ENCODE measurements at places on chromosomes 3 and 15.

DNA sequence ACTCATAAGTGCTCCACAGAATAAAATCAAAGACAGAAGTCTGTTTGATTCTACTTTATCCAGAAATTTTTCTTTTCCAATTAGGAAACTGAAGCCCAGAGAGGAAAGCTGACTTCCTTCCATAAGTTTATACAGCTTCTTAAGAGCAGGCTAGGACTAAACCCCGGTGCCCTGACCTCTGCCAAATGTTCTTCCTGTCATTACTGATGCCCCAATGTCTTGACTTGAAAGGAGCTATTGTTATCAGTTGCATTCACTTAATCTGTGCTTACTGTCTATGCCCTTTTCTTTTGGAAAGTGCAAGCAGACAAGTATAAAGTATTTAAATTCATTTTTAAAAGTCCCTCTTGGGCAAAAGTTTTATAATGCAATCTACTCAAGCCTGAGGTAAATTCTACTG is 18.1 kb downstream of the CD200 start:
- no peak for DNase-seq

DNA sequence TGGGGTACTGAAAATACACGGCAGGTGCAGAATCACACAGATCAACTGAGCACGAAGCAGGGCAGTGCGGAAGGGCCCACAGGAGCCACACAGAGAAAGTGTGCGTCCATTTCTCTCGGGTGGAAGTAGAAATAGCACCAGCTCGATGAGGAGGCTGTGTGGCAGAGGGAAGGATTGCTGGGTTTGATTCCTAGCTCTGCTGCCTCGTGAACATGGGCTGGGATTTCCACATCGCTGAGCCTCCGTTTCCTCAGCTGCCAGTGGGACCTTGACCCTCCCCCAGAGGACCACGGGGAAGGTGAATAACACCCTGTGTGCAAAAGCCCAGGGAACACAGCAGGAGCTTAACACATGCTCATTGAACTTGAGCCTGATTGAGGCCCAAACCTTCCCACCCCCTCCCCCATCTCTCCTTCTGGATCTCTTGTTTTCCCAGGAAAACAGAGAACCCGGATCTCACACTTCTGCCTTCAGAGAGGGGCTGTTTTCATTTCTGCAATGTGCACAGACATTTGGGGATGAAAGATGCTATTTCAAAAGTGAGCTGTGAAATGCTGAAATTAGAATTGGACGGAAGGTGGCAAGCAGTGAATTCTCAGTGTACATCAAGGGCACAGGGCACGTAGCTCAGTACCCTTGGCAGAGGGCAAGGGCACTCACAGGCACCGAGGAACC is 38.4 kb downstream of the ABTB1 start:
- DNase-seq: no peak

DNA sequence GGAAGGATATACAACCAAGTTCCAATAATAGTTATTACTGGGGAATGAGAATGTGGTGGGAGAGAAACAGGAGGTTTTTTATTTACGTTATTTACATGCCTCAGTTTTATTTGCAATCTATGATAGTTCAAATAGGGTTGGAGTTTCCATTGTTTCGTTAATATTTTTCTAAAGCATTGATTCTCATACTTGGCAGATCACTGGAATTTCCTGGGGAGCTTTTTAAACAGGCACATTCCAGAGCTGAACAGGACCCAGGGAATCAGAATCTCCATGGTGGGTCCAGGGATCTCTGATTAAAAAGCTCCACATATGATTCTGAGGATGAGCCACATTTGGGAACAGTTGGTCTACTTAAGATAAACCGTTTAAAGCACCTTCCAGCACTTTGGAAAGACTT is 123.9 kb downstream of the IL20RB start:
- DNase-seq: no peak

- no peak for DNase-seq
These were observed 163.3 kb downstream of the CDIN1 start for GRCh38 chr15:36742696-36743095.

GRCh38 chr3:101962055-101962454 is 112.7 kb downstream of the NFKBIZ start:
- DNase-seq: peak; percentile 43

DNA sequence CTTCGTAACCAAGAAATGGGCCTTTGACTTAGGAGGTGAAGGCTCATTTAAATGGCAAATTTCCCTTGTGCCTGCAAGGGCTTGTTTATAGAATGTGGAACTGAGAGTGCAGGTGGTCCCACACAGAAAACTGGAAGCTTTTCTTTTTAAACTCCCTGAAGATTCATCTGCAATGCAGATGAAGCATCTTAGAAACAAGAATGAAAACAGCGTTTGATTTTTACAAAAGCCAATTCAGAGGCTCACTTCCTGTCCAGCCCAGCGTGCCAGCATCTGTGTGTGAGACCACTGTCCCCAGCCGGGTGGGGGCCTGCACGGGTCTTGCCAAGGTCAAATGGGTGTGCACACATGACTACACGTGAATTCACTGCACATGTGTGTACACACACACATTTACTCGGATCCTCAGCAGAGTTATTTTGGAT is 94.7 kb downstream of the LINGO1 start:
- no peak for DNase-seq

GRCh38 chr3:149969940-149970715 is 567 bp downstream of the PFN2 start:
- DNase-seq: peak; percentile 91

DNA sequence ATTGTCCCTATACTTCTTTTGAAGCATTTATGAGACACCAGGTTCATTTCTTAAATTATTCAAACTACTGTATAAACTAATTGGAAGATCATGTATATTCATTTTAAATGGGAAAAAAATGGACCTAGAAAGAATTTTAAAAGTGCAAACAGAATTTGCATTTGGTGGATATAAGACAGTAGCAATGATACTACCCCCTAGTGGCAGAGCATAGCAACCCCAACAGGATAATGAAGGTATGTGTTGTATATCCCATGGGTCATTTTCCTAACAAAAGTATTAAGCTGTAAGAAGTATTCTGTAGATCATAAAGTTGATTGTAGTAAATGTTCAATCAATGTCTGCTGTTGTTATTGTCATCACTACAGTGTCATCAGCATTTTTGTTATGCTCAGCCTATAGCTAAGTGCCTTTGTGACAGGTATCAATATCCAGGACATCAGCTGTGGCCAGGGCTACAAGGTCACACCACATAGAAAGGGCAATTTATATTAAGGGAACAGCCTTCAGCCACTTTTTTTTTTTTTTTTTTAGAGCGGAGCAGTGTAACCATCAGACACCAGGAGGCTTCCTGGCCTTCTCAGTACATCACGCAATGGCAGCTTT is 175.8 kb downstream of the FOXB1 start:
- DNase-seq: peak; percentile 74

DNA sequence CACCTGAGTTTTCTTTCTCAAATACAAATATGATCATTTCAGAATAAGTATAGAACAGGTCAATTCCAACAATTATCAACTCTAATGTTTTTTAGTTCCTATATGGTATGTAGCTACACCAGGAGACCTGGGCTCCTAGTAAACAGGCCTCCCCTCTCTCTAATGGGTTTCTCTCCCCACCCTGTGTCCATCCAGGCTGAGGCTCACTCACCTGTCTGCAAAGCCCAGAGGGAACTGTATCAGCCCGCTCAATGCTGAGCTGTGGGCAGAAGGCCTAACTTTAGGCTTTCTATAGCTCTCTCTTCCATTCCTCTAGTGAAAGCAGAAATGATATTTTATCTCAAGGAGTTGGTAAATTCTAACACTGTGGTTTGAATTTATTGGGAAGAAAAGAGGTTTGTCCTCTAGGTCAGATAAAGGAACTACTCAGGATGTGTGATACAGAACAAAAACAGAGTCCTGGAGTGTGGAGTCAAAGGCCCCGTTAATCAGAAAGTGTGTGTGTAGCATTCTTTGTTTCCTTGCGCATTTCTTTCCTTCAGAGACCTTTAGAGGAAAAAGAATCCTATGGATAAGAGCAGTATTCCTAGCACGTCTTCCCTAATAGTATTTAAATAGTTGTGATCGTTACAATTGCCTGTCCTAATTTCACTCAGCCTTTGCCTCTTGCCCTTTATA is 408.9 kb downstream of the PYDC2 start:
- no peak for DNase-seq

DNA sequence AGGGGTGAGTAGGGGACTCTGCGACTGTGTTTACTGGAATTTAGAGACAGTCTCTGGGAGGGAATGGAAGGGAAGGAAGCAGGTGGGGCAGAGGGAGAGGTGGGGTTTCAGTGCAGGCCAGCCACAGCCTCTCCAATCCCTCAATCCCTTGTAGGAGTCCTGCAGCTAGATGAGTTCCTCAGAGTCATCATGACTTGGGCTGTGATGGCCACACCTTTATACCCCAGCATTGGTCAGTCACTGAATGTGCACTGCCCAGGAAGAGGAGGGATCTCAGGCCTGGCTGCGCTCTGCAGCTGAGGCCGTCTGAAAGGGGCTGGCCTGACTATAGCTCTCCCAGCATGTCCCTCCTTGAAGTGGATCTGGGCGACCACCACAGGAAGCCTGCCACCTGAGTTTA is 67.3 kb upstream of the GLCE start:
- DNase-seq: peak; percentile 43

DNA sequence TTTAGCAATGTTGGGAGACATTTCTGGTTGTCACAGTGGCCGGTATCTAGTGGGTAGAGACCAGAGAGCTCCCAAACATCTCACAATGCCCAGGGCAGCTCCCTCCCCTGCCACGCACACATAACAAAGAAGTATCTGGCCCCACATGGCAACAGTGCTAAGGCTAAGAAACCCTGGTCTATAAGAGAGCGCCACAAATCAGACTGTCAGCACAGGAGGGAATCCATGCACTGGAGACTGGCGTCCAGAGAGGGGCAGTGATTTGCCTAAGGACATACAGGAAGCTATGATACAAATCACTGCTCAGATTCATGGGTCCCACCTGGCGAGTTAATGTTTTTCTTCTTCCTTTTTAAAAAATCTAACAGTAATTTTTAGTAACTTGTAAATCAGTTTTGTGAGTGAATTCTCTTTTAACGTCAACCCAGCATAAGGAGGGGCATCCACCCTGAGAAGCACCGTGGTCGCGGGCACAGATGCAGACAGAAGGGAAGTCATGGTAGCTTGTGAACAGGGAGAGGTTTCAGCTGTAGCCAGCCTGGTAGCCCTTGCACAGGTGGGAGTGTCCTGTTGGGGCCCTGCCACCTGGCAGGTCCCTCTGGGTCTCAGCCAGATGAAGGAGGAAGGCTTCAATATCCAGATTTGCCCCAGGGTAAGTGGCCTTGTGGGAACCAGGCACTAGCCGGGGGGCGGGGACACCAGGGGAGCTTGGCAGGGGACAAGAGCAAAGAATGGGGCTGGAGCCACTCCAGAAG is 8.7 kb downstream of the ISG20 start:
- DNase-seq: no peak

DNA sequence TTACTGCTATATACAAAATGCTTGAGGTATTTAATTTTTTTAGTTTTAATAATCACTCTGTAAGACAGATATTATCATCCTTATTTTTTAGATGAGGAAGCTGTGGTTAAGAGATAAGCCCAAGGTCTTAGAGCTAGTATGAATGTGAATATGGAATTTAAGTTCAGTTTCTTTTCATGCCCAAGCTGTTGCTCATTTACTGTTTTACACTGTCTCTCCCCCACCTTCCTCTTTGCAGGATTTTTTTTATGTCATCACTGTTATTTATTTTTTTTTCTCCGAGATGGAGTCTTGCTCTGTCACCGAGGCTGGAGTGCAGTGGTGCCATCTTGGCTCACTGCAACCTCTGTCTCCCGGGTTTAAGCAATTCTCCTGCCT is 22.5 kb downstream of the MAP2K5 start:
- peak; percentile 13 for DNase-seq

GRCh38 chr3:184486614-184487013 is 75.0 kb upstream of the EPHB3 start:
- DNase-seq: no peak

- DNase-seq: no peak
These were observed 22.1 kb upstream of the TMEM115 start for GRCh38 chr3:50381383-50381782.

DNA sequence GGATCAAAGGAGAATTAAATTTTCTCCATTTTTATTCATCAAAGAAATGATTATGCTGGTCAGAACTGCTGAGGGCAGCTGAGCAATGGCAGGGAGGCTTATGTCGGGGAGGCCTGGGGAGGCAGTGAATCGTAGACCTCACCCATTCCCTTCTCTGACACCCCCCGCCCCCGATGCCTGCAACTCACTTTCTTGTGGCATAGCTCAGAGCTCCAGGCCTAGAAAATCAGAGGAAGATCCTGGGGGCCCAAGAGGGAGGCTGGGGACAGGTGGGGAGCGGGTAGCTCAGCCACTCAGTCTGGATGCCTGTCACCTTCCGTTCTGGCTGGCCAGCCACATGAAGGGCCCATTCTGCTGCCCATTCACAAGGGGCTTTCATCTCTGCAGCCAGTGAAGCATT is 1.1 kb upstream of the DNAH1 start:
- DNase-seq: no peak

- DNase-seq: peak; percentile 80
These were observed 34.8 kb upstream of the CTSH start for GRCh38 chr15:78979456-78980320.

DNA sequence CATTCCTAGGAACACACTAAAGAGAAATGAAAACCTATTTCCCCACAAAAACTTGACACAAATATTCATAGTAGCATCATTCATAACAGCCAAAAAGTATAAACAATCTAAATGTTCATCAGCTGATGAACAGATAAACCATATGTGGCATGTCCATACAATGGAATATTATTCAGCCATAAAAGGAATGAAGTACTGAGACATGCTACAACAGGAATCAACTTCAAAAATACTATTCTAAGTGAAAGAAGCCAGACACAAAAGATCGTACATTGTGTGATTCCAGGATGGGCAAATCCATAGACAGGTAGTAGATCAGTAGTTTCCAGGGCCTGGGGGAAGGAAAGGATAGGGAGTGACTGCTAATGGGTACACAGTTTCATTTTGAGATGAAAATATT is 118.0 kb downstream of the GSK3B start:
- DNase-seq: no peak

GRCh38 chr15:25900901-25901300 is 37.8 kb upstream of the ATP10A start:
- DNase-seq: peak; percentile 73

- DNase-seq: no peak
These were observed 176.5 kb upstream of the LYSMD4 start for GRCh38 chr15:99909592-99910295.

- DNase-seq: no peak
These were observed 271.6 kb upstream of the CBLB start for GRCh38 chr3:106140431-106140830.

DNA sequence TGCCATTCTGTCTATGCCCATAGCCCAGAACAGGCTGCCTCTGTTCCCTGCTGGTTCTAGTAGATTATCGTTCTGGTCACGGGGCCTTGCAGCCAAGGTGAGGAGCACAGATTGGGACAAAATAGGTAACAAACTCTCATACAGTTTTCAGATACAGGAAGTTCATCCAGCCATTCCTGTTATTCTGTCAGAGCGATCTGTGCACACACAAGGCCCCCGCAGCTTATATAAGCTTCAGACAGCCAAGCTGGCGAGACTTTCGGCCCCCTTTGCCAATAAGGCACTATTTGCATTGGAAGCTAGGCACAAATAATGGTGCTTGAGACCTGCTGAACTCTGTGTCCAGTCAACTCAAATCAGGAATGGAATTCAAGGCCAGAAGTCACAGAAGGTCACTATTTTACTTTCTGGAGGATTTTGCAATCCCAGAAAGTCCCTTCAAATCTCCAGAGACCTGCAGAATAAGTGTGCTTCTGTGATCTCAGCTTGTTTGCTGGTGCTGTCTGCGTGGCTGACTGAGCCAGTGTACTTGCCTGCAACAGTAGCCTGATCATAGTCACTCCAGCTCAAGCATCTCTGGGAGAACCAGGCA is 69.4 kb downstream of the BFSP2 start:
- peak; percentile 45 for DNase-seq

Measured in cardiac fibroblast (primary cell).